ENCODE measurements at places on chromosomes 5 and 9. TPM values are rescaled to one million over a fixed set of nuclear protein-coding genes. Genes with fewer than 3 reads are reported as not detected.

Gene SAXO1
- total RNA-seq: 0.40 TPM

DNA sequence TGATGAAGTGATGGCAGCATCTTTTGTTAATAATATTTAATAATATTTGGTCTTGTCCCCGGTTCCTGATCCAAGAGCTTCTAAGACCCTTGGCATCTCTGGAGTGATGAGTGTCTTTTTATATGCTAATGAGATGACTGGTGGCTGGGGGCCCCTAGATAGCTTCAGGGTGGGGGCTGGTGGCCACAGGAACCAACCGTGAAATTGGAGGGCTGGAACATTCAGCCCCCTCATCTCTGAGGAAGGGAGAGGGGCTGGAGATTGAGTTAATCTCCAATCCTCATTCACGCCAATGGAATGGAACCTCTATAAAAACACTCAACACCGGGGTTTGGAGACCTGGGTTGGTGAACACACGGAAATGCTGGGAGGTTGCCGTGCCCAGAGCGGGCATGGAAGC is 78.2 kb upstream of the RAPGEF1 start:
- peaks cover 14% of the 10 kb centered on the region for H3K27me3 ChIP-seq
- DNase-seq: no peak
- H3K4me3 ChIP-seq: no peak overlapping the region
- no peaks in the 10 kb centered on the region for H3K36me3 ChIP-seq

DNA sequence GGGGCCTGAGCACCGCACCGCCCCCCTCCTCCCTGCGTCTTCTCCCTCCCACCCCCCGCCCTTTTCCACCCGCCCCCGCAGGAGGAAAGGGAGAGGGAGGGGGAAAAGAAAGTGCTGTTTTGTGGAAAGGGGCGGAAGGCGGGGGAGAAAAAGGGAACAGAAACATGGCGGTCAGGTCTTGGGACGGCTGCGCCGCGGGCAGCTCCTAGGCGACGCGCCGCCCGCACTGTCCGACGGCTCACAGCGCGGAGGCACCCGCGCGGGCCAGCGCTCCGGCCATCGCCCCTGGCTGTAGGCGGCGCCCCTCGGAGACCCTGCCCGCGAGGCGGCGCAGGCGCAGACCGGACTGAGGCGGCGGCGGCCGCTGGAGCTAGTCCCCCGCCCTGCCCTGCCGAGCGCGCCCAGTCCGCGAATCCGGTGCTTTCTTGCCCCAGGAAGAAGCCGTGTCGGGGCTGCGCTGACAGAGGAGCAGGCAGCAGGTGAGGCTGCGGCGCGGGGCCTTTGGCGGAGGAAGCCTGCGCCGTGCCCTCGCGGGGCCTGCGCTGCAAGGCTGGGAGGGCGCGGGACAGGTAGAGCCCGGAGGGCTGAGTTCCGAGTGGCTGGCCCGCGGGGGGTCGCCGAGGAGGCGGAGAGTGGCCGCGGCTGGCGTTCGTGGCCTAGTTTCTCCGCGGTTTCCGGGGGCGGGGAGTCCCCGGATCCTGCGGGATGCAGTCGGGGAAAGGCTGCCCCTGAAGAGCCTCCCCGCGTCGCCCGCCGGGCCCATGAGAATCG is at the start of gene DENND4C:
Gene DENND4C, plus strand, starts transcription at position 339 of the 771 bp plus-strand sequence. CDS start 45,482 bp downstream, outside the sequence.
- H3K27ac ChIP-seq: peak within 1 kb of the TSS; percentile 88
- peak; percentile 93 for DNase-seq
- no peaks in the 10 kb centered on the region for H3K27me3 ChIP-seq
- peak within 1 kb of the TSS; percentile 92 for H3K4me3 ChIP-seq
- H3K36me3 ChIP-seq: peaks cover 2% of the 10 kb centered on the region

DNA sequence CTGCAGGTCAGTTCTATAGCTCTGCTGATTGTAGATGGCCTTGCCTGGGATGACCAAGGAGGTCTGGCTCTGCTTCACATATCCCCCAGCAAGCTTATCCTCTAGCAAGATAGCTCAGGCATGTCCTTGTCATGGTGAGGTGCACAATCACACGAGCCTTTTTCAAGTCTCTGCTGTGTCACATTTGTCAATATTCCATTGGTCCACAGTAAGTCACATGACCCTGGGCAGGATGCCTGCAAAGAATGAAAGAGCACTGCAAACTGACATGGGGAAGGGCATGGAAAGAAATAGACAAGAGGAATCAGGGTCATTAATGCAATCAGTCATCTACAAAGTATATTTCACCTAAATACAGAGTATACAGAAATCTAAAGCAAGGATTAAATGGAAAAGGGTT is 142.0 kb downstream of the RORB start:
- H3K4me3 ChIP-seq: no peak overlapping the region
- no peaks in the 10 kb centered on the region for H3K4me1 ChIP-seq
- no peaks in the 10 kb centered on the region for H3K27me3 ChIP-seq
- no peak for DNase-seq
- no peaks in the 10 kb centered on the region for H3K36me3 ChIP-seq

GRCh38 chr5:37043693-37044092 is 167.1 kb downstream of the NIPBL start:
- no peak overlapping the region for H3K27ac ChIP-seq
- H3K4me3 ChIP-seq: no peak overlapping the region
- no peaks in the 10 kb centered on the region for H3K27me3 ChIP-seq
- peaks cover 15% of the 10 kb centered on the region for H3K36me3 ChIP-seq
- no peaks in the 10 kb centered on the region for H3K4me1 ChIP-seq

- H3K27me3 ChIP-seq: no peaks in the 10 kb centered on the region
- peaks cover 7% of the 10 kb centered on the region for H3K4me1 ChIP-seq
- no peak overlapping the region for H3K4me3 ChIP-seq
- no peak overlapping the region for H3K27ac ChIP-seq
Measured at GRCh38 chr9:82531795-82532194, 531.1 kb downstream of the RASEF start.

GRCh38 chr9:132407196-132407595 is 556 bp upstream of the TTF1 start:
- DNase-seq: no peak
- no peaks in the 10 kb centered on the region for H3K36me3 ChIP-seq
- H3K27ac ChIP-seq: no peak overlapping the region
- no peak overlapping the region for H3K4me3 ChIP-seq
- H3K27me3 ChIP-seq: peaks cover 24% of the 10 kb centered on the region

Measured in lung (tissue), 17 donors.